Vagina (tissue), 2 donors: ENCODE measurements at places on chromosomes 13 and 19. TPM values are rescaled to one million over a fixed set of nuclear protein-coding genes. Genes with fewer than 3 reads are reported as not detected.
A peak's percentile ranks its signal among the peaks of the same experiment; 100 is the strongest.

DNA sequence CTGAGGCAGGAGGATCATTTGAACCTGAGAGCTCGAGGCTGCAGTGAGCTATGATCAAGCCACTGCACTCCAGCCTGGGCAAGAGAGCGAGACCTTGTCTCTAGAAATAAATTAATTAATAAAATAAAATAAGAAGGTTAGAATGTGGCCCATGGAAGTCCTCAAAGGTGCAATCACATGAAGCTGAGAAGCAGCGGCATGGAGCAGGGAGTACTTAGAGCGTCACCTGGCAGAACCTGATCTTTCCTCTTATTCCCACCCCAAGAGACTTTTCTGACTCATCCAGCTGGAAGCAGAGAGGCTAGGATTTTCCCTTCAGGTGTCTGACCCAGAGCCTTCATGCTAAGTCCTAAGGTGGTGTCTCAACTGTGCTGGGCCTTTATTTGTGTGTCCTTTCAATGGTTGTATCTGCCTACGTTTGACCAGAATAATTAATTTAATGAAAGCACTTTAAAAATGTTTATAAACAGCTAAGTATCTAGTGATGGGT, 8.9 kb upstream of the MRPS31 start:
- peaks cover 5% of the 10 kb centered on the region for H3K4me1 ChIP-seq
- DNase-seq, result no peak
- H3K27me3 ChIP-seq, result no peaks in the 10 kb centered on the region
- H3K27ac ChIP-seq, result no peak overlapping the region
- H3K4me3 ChIP-seq, result no peak overlapping the region

GRCh38 chr19:14271840-14272239, 65.9 kb upstream of the ADGRL1 start:
- no peaks in the 10 kb centered on the region for H3K27me3 ChIP-seq
- no peaks in the 10 kb centered on the region for H3K36me3 ChIP-seq

DNA sequence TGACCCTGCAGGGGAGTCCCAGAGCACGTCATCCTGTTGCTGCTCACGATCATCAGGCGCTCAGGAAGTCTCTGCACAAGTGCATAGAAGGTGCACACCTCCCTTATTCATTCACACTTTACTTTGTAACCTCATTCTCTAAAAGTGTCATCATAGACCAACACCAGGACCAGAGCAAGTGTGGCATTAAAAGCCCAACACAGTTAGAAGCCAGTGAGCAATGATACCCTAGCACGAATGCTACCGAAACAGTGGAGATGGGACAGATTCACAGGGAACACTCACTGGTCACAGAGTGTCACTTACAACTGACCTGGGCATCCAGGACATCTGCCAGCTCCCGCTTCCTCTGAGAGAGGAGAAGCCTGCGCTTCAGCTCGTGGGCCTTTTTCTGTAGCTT, 17.0 kb downstream of the HAUS8 start:
- H3K4me1 ChIP-seq, result no peaks in the 10 kb centered on the region
- no peak overlapping the region for H3K4me3 ChIP-seq
- no peak for DNase-seq

GRCh38 chr13:34381228-34381627, 560.8 kb upstream of the NBEA start:
- DNase-seq, result no peak
- no peak overlapping the region for H3K4me3 ChIP-seq
- H3K4me1 ChIP-seq, result no peaks in the 10 kb centered on the region
- no peaks in the 10 kb centered on the region for H3K36me3 ChIP-seq
- no peak overlapping the region for H3K27ac ChIP-seq
- H3K27me3 ChIP-seq, result no peaks in the 10 kb centered on the region

GRCh38 chr19:44644402-44645016, 799 bp downstream of the PVR start:
- peak overlapping the region; percentile 79 for H3K27ac ChIP-seq
- no peaks in the 10 kb centered on the region for H3K27me3 ChIP-seq
- H3K4me1 ChIP-seq, result peaks cover 25% of the 10 kb centered on the region
- H3K4me3 ChIP-seq, result peak overlapping the region; percentile 76

- peak overlapping the region; percentile 94 for H3K27ac ChIP-seq
- no peaks in the 10 kb centered on the region for H3K36me3 ChIP-seq
- no peak for DNase-seq
These were observed 37.1 kb upstream of the LSM14A start for GRCh38 chr19:34135054-34135800.

DNA sequence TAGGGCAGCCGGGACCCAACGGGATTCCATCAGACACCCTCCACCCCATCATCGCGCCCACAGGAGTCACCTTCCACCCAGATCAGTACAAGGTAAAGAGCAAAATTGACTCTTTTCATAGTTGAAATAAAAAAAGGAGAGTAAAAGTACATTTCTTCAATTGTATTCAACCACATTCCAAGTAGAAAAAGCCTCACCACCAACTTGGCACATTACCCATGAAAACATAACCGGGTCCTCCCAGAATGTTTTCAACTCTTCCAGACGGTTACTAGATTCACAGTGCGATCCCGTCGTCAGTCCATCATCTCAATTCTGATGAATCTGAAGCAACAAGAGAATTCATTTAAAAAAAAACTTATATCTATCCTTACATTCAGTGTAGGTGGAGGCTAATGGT, 125.2 kb downstream of the RAB20 start:
- H3K27ac ChIP-seq, result no peak overlapping the region
- no peak overlapping the region for H3K4me3 ChIP-seq
- no peaks in the 10 kb centered on the region for H3K27me3 ChIP-seq
- no peaks in the 10 kb centered on the region for H3K36me3 ChIP-seq
- no peak for DNase-seq

- DNase-seq, result no peak
- H3K36me3 ChIP-seq, result no peaks in the 10 kb centered on the region
- peaks cover 8% of the 10 kb centered on the region for H3K4me1 ChIP-seq
- peak overlapping the region; percentile 97 for H3K27ac ChIP-seq
- peak overlapping the region; percentile 46 for H3K4me3 ChIP-seq
These were observed 10.1 kb downstream of the FOSB start for GRCh38 chr19:45477713-45478453.

GRCh38 chr19:18733196-18733647, 49.7 kb downstream of the CRTC1 start:
- no peak overlapping the region for H3K4me3 ChIP-seq
- H3K27me3 ChIP-seq, result no peaks in the 10 kb centered on the region
- no peak for DNase-seq
- H3K27ac ChIP-seq, result peak overlapping the region; percentile 36

GRCh38 chr13:30805603-30806011, 70.3 kb downstream of the ALOX5AP start:
- H3K27ac ChIP-seq, result no peak overlapping the region
- H3K4me1 ChIP-seq, result peaks cover 34% of the 10 kb centered on the region
- H3K4me3 ChIP-seq, result no peak overlapping the region
- no peak for DNase-seq
- no peaks in the 10 kb centered on the region for H3K36me3 ChIP-seq

- H3K4me1 ChIP-seq, result peaks cover 6% of the 10 kb centered on the region
- H3K36me3 ChIP-seq, result no peaks in the 10 kb centered on the region
- no peak overlapping the region for H3K27ac ChIP-seq
- DNase-seq, result no peak
- H3K27me3 ChIP-seq, result no peaks in the 10 kb centered on the region
These were observed 475.8 kb upstream of the NBEA start for GRCh38 chr13:34466301-34466700.

DNA sequence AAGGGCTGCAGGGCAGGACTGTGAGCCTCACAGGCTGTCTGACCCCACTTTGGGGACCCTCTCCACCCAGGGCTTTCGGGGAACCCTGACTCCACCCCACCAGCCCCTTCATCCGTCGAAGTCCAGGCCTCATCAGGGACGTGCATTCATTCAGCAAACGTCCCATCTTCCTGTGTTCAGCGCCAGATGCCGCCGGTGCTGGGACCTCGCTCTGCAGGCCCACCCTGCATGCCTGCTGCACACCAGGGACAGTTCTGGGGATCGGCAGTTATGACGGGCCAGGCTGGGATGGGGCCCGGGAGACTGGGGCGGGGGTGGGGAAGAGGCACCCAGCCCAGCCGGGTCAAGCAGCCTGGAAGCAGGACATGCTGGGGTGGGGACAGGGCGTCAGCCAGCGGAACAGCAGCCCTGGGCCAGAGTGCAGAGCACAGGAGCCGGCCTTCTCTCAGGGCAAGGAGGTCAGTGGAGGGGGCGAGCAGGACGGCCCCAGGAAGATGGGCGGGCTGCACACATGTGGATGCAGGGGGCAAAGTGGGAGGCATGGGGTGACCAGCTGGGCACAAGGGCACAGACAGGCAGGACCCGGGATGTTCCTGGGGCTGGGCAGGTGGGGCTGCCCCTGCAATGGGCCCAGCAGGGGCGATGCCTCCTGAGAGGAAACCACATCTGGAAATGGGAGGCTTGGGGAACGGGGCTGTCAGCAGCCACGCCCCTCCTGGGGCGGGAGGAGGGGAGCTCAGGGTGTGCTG, 5.1 kb downstream of the GAMT start:
- no peak overlapping the region for H3K27ac ChIP-seq
- peaks cover 51% of the 10 kb centered on the region for H3K4me1 ChIP-seq
- DNase-seq, result no peak
- H3K36me3 ChIP-seq, result peaks cover 17% of the 10 kb centered on the region
- no peaks in the 10 kb centered on the region for H3K27me3 ChIP-seq

GRCh38 chr13:50712881-50713280, 130.6 kb downstream of the DLEU7 start:
- no peaks in the 10 kb centered on the region for H3K36me3 ChIP-seq
- no peak overlapping the region for H3K4me3 ChIP-seq
- H3K27ac ChIP-seq, result no peak overlapping the region
- H3K4me1 ChIP-seq, result no peaks in the 10 kb centered on the region
- DNase-seq, result no peak
- no peaks in the 10 kb centered on the region for H3K27me3 ChIP-seq

- DNase-seq, result no peak
- H3K27ac ChIP-seq, result peak overlapping the region; percentile 55
- H3K4me3 ChIP-seq, result peak overlapping the region; percentile 26
- no peaks in the 10 kb centered on the region for H3K36me3 ChIP-seq
- H3K27me3 ChIP-seq, result no peaks in the 10 kb centered on the region
- no peaks in the 10 kb centered on the region for H3K4me1 ChIP-seq
These were observed 18.7 kb downstream of the TMEM161A start for GRCh38 chr19:19119325-19120237.

GRCh38 chr13:80083853-80084676, 256.9 kb downstream of the SPRY2 start:
- no peak overlapping the region for H3K27ac ChIP-seq
- no peaks in the 10 kb centered on the region for H3K36me3 ChIP-seq
- peaks cover 13% of the 10 kb centered on the region for H3K4me1 ChIP-seq

GRCh38 chr13:33207615-33207961, 78.0 kb downstream of the STARD13 start:
- no peaks in the 10 kb centered on the region for H3K36me3 ChIP-seq
- no peak for DNase-seq
- peak overlapping the region; percentile 88 for H3K27ac ChIP-seq
- H3K27me3 ChIP-seq, result no peaks in the 10 kb centered on the region
- H3K4me3 ChIP-seq, result no peak overlapping the region
- peaks cover 43% of the 10 kb centered on the region for H3K4me1 ChIP-seq

DNA sequence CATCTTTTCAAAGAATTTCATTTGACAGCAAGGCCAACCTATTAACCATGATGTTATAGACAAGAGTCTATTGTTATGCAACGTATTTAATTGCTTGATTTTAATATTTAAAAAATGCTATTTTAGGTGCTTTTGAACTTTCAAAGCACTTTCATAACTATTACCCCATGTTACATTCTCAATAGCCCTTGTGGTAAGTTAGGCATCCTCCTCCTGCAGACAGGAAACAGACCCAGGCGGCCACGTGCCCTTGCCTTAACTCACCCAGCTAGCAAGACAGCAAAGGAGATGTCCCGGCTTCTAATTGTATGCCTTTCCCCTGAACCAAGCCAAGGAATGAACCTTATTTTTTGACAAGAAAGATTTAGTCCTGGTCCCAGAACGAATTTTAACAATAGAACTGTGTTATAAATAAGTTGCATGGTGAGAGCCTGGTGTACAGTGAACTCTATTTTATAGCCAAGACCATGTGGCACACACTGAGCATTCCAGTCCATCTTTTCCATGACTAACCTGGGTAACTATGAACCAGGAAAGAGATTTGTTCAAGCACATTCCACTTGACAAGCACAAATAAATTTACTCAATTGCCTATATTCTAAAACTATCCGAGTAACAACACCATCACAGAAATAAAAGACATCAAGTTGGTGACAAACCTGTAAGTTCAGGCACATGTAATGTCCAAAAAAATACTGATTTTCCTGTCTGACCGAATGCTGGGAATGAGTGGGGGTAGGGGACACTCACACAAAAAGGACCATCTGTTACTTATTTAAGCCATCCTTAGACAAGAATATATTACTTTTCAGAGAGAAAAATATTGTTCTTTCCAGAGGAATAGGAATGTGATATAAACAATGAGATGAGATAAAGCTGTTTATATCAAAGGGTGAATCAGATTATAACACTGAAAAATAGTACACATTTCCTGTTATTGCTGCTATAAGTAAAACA, 163.0 kb downstream of the EFNB2 start:
- no peaks in the 10 kb centered on the region for H3K36me3 ChIP-seq
- H3K27ac ChIP-seq, result no peak overlapping the region
- peak; percentile 32 for DNase-seq

DNA sequence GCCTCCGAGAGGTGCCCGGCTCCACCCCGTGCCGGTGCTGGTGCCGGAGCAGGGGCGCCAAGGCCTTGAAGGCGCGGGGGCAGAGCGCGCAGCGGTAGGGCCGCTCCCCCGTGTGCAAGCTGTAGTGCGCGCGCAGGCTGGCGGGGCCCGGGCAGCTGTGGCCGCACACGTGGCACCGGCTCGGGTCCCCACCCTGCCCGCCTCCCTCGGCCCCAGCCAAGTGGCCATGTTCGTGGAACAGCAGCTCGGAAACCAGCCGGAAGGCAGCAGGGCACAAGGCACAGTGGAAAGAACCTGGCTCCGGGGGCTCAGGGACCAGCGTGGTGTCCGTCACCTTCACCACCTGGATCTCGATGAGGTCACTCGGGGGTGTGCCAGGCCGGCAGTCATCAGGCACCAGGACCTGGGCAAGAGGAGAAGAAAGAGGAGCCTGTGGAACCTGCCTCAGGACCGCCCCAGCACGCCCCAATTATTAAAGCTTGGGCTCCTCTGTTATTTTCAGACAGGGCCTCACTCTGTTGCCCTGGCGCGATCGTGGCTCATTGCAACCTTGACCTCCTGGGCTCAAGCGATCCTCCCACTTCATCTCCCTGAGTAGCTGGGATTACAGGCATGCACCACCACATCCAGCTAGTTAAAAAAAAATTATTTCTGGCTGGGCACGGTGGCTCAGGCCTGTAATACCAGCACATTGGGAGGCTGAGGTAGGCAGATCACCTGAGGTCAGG, 2.0 kb downstream of the ZNF784 start:
- no peaks in the 10 kb centered on the region for H3K27me3 ChIP-seq
- H3K4me3 ChIP-seq, result no peak overlapping the region
- no peak overlapping the region for H3K27ac ChIP-seq
- H3K4me1 ChIP-seq, result peaks cover 14% of the 10 kb centered on the region
- peaks cover 2% of the 10 kb centered on the region for H3K36me3 ChIP-seq
- DNase-seq, result no peak

The ZNF534 gene
- total RNA-seq, result not detected

The DCLK1 gene
- total RNA-seq, result 36.1 TPM

The CLEC4G gene
- 0.98 TPM for total RNA-seq

The RNF17 gene
- total RNA-seq, result not detected

The CLDN10 gene
- not detected for total RNA-seq

The FGF22 gene
- not detected for total RNA-seq

The GPR183 gene
- 12.0 TPM for total RNA-seq

The GIPR gene
- 3.4 TPM for total RNA-seq

The PGLYRP1 gene
- not detected for total RNA-seq

The FCER2 gene
- not detected for total RNA-seq

The CDC42EP5 gene
- 33.4 TPM for total RNA-seq
